ENCODE measurements at places on chromosomes 7 and 10.

DNA sequence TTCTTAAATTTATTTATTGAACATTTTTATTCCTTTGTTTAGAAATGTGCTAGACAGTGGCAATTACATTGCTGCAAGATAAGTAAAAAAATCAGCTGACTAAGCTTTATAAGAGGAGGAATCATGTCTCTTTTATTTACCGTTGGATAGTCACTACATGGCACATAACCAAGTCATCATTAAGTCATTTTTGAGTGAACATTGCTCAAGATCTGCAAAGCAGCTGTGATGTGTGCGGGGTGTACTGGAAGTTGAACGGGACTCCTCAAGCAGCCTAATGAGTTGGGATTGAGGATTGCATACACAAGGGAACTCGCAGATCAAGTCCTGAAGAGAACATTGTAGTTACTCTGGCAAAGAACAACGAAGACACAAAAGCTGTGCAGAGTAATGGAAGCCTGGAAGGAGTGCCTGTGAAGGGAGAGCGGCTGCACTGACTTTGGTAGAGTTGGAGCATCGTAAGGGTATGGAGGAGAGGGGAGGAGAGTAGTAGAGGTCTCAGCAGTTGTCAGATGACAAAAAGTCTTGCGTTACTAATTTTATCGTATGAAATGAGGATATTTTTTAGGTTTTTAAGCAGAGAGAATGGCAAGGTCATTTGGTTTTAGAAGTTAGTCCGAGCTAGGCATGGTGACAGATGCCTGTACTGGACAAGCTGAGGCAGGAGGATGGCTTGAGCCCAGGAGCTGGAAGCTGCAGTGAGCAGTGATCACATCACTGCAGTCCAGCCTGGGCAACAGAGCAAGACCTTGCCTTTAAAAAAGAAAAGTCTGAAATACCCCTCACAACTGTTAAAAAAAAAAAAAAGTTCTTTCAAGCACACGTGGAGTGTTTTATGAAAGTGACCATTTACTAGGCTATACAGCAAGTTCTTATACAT, 95.1 kb downstream of the BMPR1A start:
- DNase-seq, result peak; percentile 94

DNA sequence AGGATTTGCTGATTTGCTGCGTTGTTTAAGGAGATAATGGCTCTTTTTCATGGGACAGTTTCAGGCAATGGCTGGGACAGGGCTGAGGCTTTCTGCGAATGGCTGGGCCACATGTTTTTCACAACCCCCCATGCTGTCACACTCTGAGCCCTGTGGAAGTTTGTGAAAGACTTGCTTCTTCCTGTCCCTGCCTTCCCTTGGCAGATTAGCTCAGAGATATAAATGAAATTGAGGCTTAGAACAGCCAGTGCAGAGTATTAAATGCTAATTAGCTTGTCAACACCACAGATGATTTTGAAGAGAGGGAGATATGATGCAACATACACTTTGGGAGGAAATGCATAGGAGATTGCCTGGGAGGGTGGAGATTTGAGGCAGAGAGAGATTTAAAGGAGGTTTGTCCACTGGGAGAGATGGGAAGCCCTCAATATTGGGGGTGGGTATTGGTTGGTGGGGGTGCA, 232.0 kb downstream of the SH2D4B start:
- no peak for DNase-seq

DNA sequence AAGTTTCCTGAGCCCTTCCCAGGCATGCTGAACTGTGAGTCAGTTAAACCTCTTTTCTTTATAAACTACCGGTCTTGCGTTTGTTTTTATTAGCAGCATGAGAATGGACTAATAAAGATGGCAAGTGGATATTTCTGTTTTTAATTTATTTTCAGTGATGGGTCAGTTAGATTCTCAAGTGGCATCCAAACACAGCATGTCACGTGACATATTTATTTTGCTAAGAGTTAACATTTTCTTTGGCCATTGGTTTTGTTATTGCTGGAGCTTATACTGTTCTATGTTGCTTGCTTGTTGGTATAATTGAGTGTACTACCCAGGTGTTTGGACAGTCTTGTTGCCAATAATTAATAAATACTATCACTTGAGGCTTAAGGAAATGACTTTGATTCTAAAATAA, 181.7 kb upstream of the MALRD1 start:
- no peak for DNase-seq

GRCh38 chr7:153354071-153354470, 594.5 kb downstream of the ACTR3B start:
- DNase-seq, result no peak

DNA sequence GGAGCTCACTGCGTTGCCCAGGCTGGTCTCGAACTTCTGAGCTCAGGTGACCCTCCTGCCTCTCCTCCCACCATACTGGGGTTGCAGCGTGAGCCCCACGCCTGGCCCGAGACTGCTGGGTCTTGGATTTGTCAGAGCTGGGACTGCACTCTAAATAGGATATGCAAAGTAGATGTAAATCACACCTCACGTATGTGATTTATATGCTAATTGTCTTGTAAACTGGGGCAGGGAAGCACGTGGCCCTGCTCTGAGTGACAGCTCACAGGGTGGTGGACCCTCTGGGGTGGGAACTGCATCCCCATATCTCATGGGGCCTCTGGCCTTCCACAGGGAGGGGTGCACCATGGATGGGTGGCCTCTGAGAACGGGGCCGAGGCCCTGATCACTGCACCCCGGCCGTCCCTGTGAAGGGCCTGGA, 34.1 kb downstream of the GET4 start:
- no peak for DNase-seq

- no peak for DNase-seq
These were observed 992 bp upstream of the RBM20 start for GRCh38 chr10:110643035-110643652.

DNA sequence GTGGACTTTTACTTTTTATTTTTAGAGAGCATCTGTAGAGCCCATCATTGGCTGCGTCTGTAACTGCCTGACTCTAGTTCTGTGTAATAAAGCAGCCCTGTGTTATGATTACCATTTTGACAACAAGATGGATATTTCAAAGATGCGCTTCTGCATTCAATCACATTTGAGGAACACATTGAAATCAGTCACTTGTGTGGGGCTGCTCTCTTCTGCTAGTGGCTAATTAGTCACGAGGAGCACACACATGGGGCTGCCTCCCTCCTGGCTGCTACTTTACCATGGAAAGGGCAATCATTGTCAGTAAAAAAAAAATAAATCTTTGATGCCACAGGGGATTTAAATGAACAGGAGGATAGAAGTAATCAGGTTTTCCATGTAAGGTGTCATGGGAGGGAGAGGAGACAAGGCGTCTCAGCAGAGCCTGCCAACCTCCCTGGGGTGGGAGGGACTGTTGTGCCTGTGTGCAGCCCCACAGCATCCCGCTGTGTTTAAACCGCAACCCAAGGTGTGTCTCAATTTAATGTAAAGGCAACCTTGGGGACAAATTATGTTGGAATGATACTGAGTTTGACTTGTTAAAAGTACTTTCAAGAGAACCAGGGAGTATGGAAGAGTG, 205.2 kb upstream of the COBL start:
- DNase-seq, result no peak

DNA sequence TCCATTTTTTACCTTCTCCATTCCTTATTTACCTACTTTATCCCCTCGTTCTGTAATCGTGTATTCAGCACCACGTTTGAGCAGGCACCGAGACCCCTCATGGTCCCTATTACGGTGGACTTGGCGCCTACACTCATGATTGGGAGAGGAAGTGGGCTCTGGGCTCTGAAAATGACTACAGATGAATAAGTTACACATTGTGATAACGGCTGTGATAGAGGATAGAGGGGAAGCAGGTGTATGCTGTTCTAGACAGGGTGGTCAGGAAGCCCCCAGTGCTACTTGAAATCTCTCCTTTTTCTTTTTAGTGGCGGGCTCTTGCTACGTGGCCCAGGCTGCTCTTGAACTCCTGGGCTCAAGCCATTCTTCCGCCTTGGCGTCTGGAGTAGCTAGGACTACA, 59.8 kb downstream of the CAMK1D start:
- DNase-seq, result no peak

DNA sequence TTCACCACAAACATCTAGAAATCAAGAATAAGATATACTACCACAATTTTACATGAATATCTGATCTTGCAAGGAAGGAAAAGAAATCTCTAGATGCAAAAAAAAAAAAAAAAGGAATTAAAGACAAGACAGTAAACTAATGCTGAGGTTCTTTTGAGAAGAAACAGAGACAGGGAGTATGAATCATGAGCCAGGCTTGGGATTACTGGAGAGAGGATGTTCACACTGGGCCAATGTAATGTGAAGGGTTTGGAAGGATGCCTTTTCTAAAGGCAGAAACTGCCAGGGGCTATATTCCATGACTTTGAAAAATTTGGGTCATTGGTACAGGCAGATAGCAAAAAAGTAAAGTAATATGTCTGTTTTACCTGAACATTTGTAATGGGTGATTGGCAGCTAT, 573.0 kb upstream of the IGFBP3 start:
- peak; percentile 45 for DNase-seq

Measured in skeletal muscle cell (primary cell).